ENCODE measurements at places on chromosomes 16 and 17.

DNA sequence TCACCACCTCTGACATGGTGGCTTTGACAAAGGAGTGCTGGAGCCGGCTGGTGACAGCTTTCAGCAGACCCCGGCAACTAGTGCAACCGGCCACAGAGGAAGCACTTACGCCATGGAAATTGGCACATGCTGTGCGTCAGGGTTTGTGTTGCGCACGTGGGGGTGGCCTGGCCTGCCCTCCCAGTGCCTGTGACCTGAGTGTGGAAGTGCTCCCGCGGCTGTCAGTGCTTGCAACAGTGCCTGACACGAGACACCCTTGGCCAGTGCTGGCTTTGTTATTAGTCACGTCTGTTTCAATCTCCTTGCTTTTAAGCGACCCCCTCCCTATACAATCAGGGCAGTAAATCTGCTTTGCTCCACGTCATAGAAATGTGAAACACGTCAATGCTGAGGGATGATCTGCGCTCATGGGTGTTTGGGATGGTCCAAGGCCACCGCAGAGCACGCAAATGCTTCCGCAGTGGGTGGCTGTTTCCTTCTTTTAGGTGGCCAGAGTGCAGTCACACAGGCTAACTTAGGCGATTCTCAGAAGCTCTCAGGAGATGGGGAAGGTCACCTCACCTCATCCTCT lies 64.3 kb downstream of the PGS1 start:
- no peak for DNase-seq

- no peak for DNase-seq
Observed at GRCh38 chr17:31425282-31426040, 34.0 kb downstream of the RAB11FIP4 start.

DNA sequence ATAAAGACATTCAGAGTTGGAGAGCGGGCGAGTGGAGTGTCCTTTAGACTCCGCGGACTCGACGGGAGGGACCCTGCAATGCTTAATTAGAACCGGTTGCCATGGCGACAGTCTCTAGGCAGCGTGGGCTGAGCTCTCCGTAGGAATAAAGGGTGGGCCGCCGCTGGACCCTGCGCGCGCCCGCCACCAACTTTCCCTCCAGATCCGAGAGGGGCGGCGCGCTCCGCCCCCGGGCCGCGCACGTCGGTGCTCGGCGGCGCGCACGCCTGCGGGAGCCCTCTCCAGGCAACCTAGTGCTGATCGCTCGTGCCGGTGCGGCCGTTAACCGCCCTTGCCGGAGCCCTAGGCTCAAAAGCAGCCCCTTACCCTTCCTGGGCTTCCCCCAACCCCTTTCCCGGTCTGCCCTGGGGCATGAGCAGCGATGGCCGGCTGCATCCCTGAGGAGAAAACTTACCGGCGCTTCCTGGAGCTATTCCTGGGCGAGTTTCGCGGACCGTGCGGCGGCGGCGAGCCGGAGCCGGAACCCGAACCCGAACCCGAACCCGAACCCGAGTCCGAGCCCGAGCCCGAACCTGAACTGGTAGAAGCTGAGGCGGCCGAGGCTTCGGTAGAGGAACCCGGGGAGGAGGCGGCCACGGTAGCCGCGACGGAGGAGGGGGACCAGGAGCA lies at the start of gene PPM1E:
Gene PPM1E (plus strand): TSS at position 278 of the 669 bp plus-strand sequence.
- peak; percentile 19 for DNase-seq

DNA sequence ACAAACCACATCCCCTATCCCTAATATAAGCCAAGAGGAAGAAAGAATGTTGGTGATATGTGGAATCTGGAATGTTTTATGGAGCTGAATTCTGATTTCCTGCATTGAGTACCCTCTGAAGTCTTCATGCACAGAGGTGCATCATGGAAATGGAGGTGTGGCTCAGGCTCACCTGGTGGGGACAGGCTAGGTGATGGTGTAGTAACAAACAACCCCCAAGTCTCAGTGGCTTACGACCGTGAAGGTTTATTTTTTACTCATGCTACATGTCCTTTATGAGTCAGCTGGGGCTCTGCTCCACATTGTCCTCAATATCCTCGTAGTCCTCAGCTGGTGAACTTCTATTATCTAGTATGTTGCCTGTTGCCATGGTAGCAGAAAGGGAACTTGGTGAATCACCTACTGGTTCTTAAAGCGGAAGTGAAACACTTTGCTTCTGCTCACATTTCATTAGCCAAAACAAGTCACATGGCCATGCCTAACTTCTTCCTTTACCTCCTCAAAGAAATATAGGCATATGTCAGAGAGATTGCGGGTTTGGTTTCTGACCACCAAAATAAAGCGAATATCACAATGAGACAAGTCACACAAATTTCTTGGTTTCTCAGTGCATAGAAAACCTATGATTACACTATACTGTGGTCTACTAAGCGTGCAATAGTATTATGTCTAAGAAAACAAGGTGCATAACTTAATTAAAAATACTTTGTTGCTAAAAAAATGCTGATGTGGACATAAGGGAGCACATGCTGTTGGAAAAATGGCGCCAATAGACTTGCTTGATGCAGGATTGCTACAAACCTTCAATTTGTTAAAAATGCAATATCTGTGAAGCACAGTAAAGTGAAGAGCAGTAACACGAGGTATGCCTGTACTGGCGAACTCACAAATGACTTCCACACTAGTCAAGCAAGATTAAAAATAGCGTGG lies at the start of gene PMFBP1:
Gene PMFBP1 (minus strand): TSS at position 51 of the 930 bp plus-strand sequence. CDS start 947 bp downstream, outside the sequence.
- DNase-seq: no peak

DNA sequence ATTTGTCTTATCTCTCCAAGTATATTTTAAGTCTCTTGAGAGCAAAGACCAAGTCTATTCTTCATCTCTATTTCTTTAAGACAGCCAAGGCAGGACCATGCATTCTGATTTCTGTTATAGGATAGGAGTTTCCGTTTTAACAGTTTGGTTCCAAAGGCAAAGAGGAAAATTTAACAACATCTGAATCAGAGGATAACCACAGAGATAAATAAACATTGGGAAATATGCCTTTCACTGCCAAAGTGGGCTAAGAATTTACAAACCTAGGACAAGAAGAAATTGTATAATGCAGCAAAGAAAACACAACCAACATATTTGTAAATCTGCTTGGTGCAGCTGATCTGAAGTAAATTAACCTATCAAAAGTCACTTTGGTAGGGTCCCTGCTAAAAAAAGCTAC lies 37.7 kb downstream of the USP32 start:
- no peak for DNase-seq

GRCh38 chr17:66302761-66303626 lies 581 bp downstream of the PRKCA start:
- DNase-seq: peak; percentile 20

DNA sequence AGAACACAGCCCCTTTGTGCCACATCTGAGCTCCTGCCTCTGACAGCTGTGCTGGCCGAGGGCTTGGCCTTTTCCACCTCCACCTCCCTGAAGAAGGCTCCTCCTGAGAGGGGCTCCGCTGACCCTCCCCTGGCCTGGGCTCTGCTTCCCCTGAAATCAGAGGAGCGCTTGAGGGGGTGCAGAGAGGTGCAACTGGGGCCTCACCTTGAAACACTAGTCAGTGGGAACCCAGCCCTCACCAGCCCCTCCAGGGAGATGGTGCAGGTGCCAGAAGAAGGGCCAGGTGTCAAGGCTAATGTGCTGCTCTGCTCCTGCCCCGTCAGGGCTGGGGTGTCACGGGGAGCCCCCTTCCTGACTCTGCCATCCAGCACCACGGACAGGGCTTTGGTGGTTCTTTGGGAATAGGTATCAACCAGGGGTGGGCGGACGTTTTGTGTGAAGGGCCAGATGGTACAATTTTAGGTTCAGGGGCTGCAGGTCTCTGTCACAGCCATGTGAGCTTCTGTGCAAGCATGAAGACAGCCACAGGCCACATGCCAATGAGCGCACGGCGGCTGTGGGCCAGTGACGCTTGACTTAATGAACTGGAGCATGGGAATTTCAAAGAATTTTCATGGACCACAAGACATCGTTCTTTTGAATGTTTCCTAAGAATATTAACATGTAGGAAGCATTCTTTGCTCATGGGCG lies 2.1 kb upstream of the ZG16B start:
- no peak for DNase-seq

DNA sequence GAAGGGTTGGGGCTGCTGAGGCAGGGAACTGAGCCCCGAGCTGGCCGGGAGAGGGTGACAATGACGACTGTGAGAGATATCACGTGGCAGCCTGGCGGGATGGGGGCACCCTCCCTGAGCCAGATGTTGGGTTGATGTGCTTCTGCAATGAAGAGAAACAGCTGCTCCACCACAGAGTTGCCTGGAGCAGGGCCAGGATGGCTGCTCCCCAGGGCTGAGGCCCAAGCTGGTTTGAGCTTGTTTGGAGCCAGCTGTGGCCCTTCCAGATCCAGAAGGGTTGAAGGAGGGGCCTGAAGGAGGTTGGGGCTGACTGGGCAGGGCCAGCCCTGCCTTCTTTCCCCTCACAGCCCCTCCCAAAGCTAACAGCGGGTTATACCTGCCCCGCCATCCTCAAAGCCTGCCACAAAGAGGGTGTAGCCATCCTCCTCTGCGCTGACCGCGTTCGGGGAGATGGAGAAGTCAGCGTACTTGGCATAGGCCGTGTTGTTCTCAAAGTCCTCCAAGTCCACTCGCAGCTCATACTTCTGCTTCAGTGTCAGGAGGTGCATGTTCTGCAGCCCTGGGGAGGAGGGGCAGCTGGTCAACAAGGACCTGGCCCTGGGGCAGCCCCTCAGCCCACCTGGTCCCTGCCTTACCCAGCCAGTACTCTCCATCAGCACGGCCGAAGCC lies 2.1 kb downstream of the MFAP4 start:
- no peak for DNase-seq

GRCh38 chr16:54630284-54630967 lies 300.2 kb upstream of the IRX5 start:
- DNase-seq: no peak

DNA sequence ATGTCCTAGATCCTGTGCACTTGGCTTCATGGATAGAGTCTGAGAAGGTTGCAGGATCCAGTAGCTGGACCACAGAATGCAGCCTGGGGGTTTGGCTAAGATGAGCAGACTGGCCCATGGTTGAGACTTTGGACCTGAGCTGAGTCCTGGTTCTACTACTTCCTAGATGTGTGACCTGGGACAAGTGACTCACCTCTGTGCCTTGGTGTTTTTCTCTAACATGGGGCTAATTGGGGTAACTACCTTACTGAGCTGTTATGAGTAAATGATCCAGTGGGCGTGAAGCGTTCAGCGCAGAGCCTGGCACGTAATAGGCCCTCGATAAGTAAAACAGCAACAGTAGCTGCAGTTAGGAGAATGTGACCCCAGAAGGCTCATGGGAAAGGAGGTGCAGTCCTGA lies 38.8 kb downstream of the SNX20 start:
- no peak for DNase-seq

- DNase-seq: no peak
Observed at GRCh38 chr17:69539274-69539673, 124.8 kb downstream of the MAP2K6 start.

DNA sequence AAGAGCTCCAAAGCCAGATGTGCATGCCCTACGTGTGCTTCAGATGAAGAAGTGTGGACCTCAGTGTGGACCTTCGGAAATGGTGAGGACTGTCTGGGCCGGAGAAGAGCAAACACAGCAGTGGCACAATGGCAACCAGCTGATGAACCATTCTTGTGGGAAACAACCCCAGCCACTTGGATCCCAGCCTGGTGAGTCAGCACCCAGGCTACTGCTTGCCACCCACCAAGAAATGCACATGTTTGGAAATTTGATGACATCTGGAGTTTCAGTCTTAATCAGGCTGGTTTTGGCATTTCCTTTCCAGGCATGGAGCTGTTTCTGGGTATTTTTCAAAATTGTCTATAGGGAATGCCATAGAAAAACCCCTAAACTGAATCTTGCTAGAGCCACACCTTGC lies 42.7 kb downstream of the DYNLRB2 start:
- no peak for DNase-seq

DNA sequence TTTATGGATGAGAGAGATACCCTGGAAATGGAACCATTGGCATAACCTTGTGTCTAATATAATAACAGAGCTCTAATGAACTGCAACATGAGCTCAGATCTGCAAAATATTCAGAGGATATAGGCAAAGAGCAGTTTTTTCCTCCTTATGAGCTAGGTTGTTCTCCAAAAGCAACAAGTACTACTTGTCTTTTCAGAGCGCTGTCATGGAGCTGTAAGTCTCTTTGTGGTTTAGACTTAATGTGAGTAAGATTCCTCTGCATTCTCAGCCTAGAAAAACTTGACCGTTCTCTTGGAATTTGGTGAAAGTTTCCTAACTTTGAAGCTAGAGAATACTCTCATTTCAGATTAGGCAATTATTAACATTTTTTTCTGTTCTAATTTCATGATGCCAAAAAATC lies 85.2 kb downstream of the FTO start:
- DNase-seq: no peak

- DNase-seq: no peak
Observed at GRCh38 chr17:79892457-79893241, 53.4 kb upstream of the CBX4 start.

GRCh38 chr17:79859676-79860615 lies 20.7 kb upstream of the CBX4 start:
- DNase-seq: no peak

- DNase-seq: no peak
Observed at GRCh38 chr16:71914802-71915201, 19.5 kb downstream of the IST1 start.

- DNase-seq: no peak
Observed at GRCh38 chr16:13376174-13376573, 474.8 kb downstream of the SHISA9 start.

GRCh38 chr16:12413393-12413792 lies 390.3 kb downstream of the CPPED1 start:
- no peak for DNase-seq

DNA sequence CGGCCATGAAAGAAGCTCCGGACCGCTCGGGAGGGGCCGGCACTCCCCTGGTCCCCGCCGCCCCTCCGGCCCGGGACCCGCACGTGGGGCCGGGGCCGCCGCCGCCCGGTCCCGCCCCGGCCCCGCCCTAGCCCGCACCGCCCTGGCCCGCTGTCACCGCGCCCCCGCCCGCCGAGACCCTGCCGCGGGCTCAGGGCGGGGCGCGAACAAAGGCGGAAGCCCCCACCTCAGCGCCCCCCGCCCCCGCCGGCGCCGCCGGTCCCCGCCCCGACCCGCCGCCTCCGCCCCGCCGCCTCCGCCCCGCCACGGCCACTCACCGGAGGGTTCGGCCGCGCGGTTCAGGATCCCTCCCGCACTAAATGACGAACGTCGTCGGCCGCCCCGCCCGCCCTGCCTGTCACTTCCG lies at the start of gene ARHGDIA:
Gene ARHGDIA (minus strand): TSS at position 357 of the 406 bp plus-strand sequence. CDS start 1,407 bp downstream, outside the sequence.
- no peak for DNase-seq

- no peak for DNase-seq
Observed at GRCh38 chr16:30113711-30114333, 485 bp upstream of the GDPD3 start.

DNA sequence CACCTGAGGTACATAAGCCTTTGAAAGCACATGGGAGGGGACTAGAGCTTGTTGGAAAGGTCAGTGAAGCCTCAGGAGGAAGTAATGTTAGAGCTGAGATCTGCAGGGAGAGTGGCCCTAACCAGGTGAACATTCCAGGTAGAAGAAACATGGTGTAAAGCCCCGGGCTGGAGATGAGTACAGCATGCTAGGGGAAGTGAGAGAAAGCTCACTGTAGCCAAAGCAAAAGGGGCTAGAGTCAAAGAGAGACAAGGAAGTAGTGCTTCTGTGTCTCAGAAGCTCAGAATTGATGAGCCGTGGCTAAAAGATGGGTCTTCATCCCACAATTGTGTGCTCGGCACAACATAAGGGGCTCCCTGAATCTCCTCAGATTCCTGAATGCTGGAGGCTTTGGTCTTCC lies 481.8 kb downstream of the XYLT1 start:
- no peak for DNase-seq

- DNase-seq: no peak
Observed at GRCh38 chr17:45288825-45289224, 26.9 kb upstream of the SPATA32 start.
